CD14-positive monocyte (primary cell): ENCODE measurements at places on chromosomes 2 and 18. TPM values are rescaled to one million over a fixed set of nuclear protein-coding genes. Genes with fewer than 3 reads are reported as not detected.

The SERPINB7 gene
- polyA plus RNA-seq, result not detected

GRCh38 chr2:85753525-85754312 is at the start of gene ATOH8:
Gene ATOH8 (plus strand): TSS chr2:85753991. CDS start chr2:85754190, 199 bp downstream.
- peaks cover 36% of the 10 kb centered on the region for H3K27me3 ChIP-seq
- H3K4me1 ChIP-seq, result peaks cover 59% of the 10 kb centered on the region
- peak; percentile 45 for DNase-seq
- no peak within 1 kb of the TSS for H3K27ac ChIP-seq

DNA sequence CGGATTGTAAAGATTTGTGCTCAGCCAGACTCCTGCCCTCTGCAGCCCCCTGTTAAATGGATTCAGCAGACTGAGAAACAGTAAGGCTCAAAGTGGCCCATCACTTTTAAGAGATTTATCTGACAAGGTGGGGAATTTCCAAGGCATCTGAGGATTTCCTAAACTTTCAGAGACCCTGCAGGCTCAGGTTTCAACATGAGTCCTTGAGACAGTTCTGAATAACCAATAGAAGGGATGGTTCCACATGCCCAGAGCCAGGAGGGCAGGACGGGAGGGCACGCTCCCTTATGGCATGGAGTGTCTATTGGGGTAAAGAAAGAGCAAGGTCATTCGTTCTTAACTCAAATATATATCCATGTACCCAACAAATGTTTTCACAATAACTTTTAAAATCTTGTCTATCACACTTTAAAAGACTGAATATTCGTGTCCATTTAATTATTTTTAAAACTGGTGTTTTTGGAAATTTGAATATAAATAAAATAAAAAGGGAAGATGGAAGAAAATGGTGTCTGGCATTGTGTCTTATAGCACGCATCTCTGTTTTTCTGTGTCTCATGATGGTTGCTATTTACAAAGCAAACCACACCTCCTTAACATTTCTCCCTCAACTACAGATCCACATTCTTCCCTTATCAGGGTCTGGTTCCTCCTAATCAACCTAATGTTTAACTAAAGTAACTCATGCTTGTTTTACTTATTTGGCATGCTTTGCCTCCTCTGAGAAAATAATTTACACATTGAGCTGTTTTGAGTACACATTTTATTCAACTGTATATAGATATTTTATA is 56.0 kb upstream of the DSG1 start:
- DNase-seq, result no peak
- no peaks in the 10 kb centered on the region for H3K4me1 ChIP-seq
- H3K27me3 ChIP-seq, result no peaks in the 10 kb centered on the region

DNA sequence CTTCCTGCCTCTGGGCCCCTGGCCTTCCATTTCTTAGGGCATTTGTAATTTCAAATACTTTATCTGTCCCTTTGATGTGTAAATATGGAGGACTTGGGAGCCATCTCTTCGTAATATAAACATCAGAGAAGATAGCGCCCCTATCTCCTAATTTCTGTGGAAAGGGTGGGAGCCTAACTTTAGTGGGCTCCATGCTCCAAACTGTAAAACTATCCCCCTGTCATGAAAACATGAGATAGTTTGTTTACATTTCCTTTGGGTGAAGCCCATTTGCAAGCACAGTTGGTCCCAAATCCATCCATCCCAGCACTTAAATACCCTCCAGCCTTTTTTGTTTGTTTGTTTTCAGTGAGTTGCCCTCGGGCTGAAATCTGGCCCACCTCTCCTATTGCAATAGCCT is 782.6 kb upstream of the FSHR start:
- H3K27ac ChIP-seq, result no peak overlapping the region
- H3K27me3 ChIP-seq, result no peaks in the 10 kb centered on the region
- H3K4me1 ChIP-seq, result no peaks in the 10 kb centered on the region
- H3K36me3 ChIP-seq, result no peaks in the 10 kb centered on the region

- H3K4me1 ChIP-seq, result no peaks in the 10 kb centered on the region
- no peak for DNase-seq
- H3K27me3 ChIP-seq, result no peaks in the 10 kb centered on the region
- no peak overlapping the region for H3K27ac ChIP-seq
- no peak overlapping the region for H3K4me3 ChIP-seq
- peaks cover 2% of the 10 kb centered on the region for H3K36me3 ChIP-seq
Measured at GRCh38 chr2:15348636-15349035, 212.5 kb downstream of the NBAS start.

- peak; percentile 34 for DNase-seq
- H3K27me3 ChIP-seq, result no peaks in the 10 kb centered on the region
- no peak overlapping the region for H3K4me3 ChIP-seq
- H3K36me3 ChIP-seq, result no peaks in the 10 kb centered on the region
- H3K4me1 ChIP-seq, result peaks cover 21% of the 10 kb centered on the region
- H3K27ac ChIP-seq, result no peak overlapping the region
Measured at GRCh38 chr2:105313877-105314276, 15.7 kb downstream of the TGFBRAP1 start.

GRCh38 chr2:241379481-241380480 is 23.7 kb downstream of the FARP2 start:
- no peaks in the 10 kb centered on the region for H3K36me3 ChIP-seq
- H3K4me1 ChIP-seq, result peaks cover 1% of the 10 kb centered on the region
- DNase-seq, result no peak

The BOLL gene
- polyA plus RNA-seq, result not detected

The PRKD3 gene
- 7.1 and 17.5 TPM in 2 replicates for polyA plus RNA-seq

The SEMA4C gene
- 0.08 TPM for polyA plus RNA-seq

The FEV gene
- not detected in 2 replicates for polyA plus RNA-seq

GRCh38 chr2:9403924-9404323 is 19.4 kb downstream of the ITGB1BP1 start:
- H3K4me1 ChIP-seq, result no peaks in the 10 kb centered on the region
- no peak overlapping the region for H3K4me3 ChIP-seq
- peaks cover 24% of the 10 kb centered on the region for H3K36me3 ChIP-seq
- H3K27me3 ChIP-seq, result no peaks in the 10 kb centered on the region
- no peak for DNase-seq
- H3K27ac ChIP-seq, result no peak overlapping the region

DNA sequence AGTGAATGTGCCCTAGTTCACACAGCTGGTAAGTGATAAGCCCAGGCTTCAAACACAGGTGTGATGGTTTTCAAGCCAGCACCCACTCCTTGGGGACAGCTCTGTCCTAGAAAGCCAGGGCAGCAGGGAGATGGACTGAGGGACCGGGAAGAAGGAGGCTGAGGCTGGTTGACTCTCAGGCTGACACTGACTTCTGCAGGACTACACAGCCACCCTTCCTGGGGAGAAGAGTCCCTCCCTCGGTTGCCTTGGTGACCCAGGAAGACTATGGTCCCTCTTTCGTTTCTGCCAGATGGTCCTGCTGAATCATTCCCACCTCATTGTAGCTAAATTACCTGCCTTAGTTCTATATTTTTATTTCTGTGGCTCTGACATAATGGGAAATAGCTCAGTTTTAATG is 11.3 kb upstream of the FSHR start:
- H3K4me1 ChIP-seq, result no peaks in the 10 kb centered on the region
- H3K4me3 ChIP-seq, result no peak overlapping the region
- DNase-seq, result no peak

The TLX2 gene
- polyA plus RNA-seq, result not detected in 2 replicates

- H3K36me3 ChIP-seq, result no peaks in the 10 kb centered on the region
- H3K4me1 ChIP-seq, result no peaks in the 10 kb centered on the region
- no peak for DNase-seq
- no peaks in the 10 kb centered on the region for H3K27me3 ChIP-seq
Measured at GRCh38 chr18:51712821-51713220, 515.3 kb upstream of the MEX3C start.

The SIX3 gene
- not detected for polyA plus RNA-seq
